ENCODE measurements at places on chromosomes 1 and 21.

DNA sequence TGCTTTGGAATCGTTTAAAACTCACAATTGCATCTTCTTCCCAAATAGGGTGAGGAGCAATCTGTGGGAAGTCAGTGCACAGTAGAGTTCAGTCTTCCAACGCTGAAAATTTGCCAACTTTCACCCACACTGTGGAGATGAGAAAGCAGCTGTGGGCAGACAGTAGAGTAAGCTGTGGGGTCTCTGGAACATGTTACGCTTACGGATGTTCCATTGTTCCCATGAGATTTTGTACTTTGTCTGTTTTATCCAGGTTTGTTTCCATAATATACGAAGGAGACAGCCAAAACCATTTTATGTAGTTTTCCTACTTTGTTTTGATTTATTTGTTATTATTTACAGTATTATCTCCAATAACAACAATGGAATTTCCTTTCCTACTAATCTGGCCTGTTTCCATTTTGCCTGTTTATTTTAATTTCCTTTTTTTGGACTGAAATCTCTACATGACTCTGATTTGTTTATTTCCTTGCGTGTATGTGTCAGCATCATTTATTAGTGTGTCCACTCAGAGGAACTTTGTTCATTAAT, 65.1 kb upstream of the RGL1 start:
- DNase-seq: no peak

GRCh38 chr1:85628791-85629531, 48.4 kb downstream of the CCN1 start:
- DNase-seq: no peak

GRCh38 chr1:174815036-174815435, 184.7 kb upstream of the CACYBP start:
- DNase-seq: peak; percentile 9

DNA sequence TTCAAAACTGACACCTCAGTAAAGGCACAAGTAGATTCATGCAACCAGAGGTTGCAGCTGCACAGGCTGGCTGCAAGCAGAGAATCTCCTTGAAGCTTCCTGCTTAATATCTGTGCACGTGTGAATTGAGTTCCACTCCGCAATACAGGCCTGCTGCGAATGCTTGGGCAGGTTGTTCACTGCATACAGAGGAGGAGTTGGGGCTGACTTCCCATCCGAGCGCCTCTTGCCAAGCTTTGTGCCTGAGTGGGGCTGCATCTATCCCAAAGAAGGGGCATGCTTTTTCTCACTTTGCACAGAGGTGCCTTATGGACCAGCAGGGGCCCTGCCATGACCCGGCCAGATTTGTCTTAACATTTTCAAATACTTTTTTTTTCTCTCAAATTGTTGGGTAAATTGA, 17.9 kb upstream of the PADI1 start:
- DNase-seq: no peak

DNA sequence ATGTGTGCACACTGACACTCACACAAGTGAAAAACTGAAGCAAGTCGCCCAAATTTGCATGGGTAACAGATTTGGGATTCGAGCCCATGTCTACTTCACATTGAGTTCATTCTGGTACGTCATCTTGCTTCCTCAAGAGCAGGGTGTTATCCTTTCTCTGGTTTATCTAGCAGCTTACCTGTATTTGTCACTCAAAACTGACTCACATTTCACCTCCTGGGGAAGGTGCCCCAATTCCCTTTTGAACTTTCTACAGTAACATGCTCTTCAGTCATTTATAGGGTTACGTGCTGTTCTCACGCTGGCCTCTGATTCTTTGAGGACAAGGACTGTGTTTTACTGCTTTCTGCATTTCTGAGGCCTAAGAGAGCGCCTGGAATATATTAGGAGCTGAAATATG, 162.8 kb downstream of the PDE4B start:
- no peak for DNase-seq

DNA sequence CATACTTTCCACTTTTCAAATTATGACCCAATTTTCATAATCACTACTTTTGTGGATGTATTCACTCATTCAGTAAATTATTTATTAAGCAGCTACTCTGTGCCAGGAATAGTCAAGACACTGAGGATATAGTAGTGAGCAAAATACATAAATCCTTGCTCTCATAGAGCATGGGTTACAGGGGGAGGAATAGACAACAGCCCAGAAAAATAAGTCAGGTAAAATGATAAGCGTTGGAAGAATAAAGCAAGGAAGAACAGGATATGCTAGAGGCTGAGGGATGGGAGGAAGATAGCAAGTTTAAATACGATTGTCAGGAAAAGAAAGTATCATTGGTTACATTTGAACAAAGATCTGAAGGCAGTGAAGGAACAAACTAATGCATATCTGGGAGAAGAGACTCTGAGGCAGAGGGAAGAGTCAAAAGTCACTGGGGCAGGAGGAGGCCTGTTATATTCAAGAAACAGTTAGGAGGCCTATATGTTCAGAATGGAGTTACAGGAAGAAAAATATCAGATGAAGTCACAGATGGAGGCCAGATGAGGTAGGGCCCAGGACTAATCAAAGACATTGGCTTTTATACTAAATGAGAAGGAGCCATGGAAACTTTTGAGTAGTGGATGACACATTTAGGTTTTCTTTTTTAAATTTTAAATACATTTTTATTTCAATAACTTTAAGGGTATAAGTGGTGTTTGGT, 42.9 kb downstream of the SEC22B start:
- no peak for DNase-seq

- DNase-seq: no peak
Measured at GRCh38 chr1:156951371-156951770, 30.9 kb downstream of the LRRC71 start.

DNA sequence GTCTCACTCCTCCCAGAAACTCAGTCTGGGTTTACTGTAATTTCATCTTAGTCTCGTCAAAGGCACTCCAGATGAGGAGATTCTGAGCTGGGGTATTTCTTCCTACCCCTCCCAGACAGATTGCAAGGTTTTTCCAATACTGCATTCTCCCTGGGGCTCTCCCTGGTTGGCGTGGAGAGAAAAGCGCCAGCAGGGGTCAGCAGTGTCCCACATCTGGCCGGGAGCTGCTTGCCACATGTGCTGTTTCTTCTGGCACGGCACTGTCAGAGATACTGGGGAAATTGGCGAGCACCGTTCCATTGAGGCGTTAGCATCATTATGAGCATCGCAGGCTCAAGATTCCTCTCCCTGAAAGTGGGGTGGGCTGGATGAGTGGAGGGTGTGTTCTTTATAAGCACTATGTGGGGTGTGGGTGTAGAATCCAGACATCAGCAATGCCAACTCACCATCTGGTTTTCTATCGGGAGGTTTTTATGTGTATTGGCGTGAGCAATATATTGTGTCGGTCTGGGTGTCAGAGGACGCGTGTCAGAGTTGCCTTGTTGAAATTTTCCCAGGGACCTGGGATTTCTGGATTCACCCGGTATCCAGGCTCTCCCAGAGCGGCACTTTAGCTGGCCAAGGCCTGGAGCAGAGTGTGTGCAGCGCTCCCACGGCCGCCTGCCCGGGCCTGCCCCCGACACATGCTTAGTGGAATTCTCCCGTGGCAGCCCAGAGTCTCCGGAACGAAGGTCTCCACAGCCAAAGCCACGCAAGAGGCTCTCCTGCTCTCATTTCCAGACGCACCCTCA, 8.0 kb upstream of the NAV1 start:
- no peak for DNase-seq

GRCh38 chr1:178493301-178493741, 3.4 kb downstream of the CLEC20A start:
- no peak for DNase-seq

DNA sequence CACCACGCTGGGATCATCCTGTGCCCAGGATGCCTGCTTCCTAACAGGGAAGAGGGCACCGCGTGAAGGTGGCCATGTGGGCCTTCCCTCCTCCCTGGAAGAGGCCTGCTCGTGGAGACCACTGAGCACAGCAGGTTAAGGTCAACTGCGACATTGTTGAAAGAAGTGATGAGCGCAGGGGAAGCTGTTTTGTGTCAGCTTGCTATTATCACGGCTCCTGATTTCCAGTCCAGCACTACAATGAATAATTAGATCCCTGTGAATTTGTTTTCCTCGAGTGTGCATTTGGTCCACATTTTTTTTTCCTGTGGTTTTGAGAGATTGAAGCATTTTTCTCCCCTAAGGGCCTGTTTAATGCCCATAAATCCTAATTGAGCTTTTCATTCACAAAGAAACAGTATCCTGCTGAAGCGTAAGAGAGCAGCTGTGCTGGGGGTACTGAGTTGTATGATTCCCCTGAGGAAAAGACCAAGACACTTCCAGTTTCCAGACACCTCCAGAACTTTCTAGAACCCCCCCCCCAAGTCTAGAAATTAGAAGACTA, 204.9 kb downstream of the KCNJ6 start:
- no peak for DNase-seq

- no peak for DNase-seq
Measured at GRCh38 chr1:223102797-223103533, 40.1 kb downstream of the TLR5 start.

DNA sequence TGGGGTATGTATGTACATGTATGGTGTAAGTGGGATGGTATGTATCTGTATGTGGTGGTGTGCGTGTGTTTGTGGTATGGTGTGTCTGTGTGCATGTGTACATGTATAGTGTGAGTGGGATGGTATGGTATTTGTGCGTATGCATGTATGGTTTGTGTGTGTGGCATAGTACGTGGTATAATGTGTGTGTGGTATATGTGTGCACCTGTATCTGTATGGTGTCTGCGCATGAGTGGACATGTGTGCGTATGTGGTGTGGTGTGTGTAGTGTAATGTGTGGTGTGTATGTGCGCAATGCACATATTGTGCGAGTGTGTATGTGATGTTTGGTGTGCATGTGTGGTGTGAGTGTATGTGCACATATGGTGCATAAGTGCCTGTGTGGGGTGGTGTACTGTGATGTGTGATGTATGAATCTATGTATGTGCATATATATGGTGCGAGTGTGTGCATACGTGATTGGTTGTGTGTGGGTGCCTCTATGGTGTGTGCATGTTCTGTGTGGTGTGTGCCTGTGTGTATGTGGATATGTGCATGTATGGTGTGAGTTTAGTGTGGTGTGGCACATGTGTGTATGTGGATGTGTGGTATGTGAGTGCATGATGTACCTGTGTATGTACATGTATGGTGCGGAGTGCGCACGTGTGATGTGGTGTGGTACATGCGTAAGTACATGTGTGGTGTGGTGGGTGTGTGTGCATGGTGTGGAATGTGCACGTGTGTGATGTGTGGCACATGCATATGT, 38.8 kb downstream of the WDR4 start:
- DNase-seq: no peak

DNA sequence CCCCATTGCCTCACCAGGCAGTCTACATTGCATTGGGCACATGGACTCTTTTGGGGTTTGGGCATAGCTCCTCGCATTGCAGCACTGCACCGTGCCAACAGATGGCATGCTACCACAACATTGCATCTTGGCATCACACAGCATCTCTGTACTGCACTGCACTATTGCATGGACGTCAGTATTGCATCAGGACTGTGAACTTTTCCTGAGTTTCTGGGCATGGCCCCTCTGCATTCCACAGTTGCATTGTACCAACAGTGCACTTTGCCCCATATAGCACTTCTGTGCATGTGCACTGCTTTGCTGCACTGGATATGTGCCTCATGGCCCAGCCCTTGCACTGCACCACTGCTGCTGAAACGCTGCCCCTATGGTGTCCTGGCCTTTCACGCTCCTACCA, 9.6 kb downstream of the PTPRU start:
- no peak for DNase-seq

DNA sequence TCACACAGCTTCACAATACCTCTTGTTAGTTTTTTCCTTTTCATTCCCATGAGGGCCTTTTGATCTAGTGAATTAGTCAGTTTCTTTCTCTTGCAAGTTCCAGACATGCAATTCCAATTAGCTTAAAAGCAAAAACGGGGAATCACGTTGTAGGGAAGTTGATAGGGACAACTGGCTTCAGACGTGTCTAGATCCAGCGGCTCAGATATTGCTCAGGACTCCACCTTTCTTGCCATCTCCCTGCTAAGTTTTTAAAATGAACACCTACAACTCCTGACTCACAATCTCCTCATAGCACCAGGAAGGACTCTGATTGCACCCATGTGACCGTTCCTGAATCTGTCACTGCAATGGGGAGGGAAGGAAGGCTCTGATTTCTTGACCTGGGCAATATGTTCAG, 63.8 kb upstream of the ARHGAP29 start:
- DNase-seq: no peak

DNA sequence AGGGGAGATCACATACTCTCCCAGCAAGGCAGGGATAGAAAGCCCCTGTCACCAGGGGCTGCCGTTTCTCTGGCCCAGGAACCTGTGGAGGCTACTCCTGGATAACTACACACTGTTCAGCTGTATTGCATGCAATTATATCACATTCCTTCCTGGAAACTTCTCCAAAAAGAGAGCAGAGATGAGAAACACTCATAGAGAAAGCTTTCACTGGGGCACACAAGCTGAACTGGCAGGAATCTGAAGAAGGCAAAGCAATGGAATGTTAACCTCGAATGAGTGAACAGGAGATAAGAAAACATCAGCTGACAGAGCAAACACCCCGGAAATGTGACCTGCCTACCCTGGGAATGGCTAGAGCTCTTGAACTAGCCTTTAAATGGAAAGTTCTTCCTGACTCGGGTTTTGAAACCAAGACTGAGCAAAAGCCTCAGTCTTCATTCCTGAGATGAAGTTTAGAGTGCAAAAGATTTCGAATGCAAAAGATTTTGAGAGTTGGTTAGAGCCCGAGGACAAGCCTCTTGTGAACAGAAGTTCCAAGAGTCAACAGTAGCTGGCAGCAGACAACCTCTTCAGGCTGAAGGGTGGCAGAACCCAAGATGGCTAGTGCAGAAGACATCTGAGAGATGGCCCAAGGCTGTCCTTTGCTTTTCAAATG, 32.3 kb downstream of the CCN1 start:
- no peak for DNase-seq

DNA sequence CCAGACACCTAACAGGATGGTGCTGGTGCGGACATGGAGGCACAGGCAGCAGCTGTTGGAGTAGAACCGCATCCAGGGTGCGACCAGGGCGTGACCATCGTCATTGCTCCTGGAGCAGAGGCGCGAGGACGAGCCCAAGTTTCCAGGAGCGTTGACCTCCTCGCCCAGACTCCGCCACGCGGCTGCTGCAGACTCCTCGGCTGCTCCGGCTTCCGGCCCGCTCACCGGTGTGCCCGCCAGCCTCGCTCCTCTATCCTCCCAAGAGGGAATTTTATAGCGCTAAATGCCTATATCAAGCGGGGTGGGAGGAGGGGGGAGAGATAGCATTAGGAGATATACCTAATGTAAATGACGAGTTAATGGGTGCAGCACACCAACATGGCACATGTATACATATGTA, 5.3 kb upstream of the S100A12 start:
- DNase-seq: no peak

- DNase-seq: peak; percentile 68
Measured at GRCh38 chr21:41926117-41926806, 27.6 kb downstream of the C2CD2 start.

- no peak for DNase-seq
Measured at GRCh38 chr1:245059806-245060424, 94.9 kb upstream of the KIF26B start.

DNA sequence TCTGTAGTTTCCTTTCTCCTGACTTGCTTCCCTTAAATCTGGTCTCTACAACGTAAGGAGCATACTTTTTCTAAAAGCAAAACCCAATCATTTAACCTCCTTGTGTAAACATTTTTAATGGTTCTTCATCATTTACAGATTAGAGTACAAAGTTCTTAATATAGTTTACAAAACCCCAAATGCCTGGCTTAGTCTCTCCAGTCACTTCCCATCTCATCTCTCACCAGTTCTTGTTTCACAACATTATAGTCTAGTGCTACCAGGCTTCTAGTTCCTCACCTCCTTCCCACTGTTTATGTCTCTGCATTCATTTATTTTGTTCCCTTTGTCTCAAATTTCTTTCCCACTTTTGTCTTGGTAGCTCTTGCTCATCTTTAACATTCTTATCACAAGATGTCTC, 168.4 kb downstream of the FASLG start:
- no peak for DNase-seq
